ENCODE measurements at places on chromosomes 1 and 21.

- no peak for DNase-seq
These were observed 592.5 kb downstream of the NPHP4 start for GRCh38 chr1:5399771-5400170.

GRCh38 chr21:43603233-43603626 is 56.1 kb downstream of the HSF2BP start:
- no peak for DNase-seq

- no peak for DNase-seq
These were observed 9.2 kb downstream of the SFT2D2 start for GRCh38 chr1:168234846-168235547.

DNA sequence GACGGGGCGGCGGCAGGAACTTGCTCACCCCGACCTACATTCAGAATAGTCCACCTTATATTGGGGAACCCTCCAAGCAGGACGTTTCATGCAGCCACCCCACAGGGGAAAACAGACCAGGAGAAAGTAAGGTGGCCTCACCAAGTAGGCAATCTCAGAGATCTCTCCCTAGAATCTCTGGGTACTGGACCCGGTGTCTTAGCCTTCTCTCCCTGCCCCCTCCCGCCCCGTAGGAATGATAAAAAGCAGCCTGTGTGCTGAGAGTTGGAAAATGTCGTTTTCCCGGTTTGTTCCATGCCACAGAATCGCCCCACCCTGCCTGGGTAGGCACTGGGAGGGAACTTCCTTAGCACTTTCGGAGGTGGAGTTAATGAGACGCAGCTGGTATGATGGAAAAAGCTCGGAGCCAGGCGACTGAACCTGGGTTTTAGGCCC is 789 bp upstream of the PTPN14 start:
- no peak for DNase-seq

- no peak for DNase-seq
These were observed 315.0 kb upstream of the CAMK1G start for GRCh38 chr1:209268479-209268878.

DNA sequence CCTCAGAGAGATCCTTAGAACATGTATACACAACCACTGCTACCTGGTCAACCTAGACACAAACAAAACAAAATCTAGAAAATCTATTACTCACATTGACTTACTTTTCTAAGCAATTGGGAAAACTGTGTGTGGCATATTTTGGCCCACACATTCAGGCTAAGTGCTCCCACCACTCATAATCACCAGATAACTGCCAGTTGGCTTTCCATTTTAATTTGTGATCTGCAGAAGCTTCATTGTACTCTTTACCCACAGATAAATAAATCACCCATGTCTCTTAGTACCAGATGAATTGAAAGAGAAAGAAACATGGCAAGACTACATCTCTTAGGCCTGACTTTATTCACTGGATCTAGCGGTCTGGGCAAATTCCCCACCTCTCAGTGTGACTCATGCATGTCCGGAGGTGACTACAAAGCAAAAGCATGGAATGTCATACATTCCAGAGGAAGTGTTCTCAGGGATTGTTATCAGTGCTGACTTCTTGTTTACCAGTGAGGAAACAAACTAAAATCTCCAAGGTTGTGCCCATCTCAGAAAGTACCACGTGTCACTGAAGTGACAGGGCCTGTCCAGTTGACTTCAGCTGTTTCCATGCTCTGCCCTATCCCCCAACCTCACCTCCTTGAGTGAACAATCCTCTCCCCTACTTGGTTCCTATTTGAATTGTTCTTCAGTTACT is 52.4 kb upstream of the BCL10 start:
- DNase-seq: peak; percentile 95

DNA sequence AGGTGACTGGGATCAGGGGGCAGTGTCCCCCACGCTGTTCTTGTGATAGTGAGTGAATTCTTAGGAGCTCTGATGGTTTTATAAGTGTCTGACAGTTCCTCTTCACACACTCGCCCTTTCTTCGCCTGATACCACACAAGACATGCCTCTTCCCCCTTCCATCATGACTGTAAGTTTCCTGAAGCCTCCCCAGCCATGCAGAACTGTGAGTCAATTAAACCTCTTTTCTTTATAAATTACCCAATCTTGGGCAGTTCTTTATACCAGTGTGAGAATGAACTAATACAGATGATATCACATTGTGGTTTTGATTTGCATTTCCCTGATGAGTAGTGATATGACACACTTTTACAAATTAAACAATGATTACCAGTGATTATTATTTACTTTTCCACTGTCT is 229.9 kb downstream of the AKT3 start:
- DNase-seq: no peak

- DNase-seq: peak; percentile 12
These were observed 6.2 kb downstream of the DUSP23 start for GRCh38 chr1:159786966-159787365.

- no peak for DNase-seq
These were observed 11.6 kb downstream of the SCNN1D start for GRCh38 chr1:1291548-1292441.

DNA sequence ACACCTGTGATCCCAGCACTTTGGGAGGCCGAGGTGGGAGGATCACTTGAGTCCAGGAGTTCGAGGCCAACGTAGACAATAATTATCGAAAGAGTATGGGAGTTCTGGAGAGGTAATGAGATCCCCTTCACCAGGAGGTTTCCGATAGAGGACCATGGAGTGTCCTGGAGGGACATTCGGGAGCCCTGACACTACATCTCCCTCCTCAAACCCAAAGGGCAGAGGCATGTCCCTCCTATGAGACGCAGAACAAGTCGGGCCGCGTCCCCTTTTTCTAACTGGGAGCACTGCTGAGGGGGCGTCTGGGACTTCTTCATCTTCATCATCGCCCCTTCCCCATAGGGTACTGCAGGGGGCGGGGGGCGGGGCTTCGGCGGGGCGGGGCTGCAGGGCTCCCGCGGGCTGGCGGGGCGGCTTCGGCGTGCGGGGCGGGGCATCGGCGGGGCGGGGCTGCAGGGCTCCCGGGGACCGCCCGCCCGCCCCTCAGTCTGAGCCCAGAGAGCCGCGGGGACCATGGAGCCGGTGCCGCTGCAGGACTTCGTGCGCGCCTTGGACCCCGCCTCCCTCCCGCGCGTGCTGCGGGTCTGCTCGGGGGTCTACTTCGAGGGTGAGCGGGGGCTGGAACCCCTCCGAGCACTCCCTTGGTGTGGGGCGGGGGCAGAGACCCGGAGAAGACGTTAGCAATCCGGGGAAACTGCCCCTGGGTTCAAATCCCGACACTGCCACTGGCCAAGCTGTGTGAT is at the start of gene THEMIS2:
THEMIS2 (plus strand) TSS at position 486 of the 743 bp plus-strand sequence; CDS start at position 514, 28 bp downstream.
- no peak for DNase-seq

DNA sequence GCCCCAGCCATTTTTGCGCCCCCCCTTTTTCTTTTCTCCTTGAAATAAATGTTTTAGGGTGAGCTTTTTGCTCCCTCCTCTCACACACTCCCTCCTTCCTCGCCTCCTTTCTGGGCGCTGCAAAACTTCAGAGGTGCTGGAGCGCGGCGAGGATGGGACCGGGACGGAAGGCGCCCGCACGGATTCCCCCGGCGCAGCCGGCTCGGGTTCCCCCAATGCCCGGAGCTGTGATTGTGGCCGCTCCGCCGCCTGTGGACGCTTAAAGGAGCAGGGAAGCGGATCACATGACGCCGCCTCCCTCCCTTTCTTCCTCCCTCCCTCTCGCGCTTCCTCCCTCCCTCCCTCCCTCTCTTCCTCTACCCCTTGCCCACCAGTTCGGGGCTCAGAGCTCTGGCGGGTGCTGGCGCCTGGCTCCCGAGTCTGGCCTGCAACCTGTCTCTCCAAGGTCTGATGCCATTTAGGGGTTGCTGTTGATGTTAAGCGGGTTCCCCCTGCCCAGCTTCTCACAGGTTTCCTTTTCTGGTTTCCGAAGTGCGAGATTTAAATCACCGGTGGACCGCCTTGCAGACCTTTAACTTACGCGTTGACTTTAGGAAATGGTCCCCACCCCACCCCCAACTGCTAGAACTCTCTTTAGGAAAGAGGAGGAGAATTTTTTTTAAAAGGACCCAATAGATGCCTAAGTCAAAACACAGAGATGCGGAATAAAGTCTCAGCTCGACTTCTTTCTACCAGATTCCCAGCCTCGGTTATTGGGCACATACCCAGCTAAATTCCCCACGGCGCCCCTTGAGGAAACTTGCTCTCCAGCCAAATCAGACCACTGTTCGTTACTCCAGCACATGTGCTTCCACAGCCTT is at the start of gene WLS:
WLS (minus strand) TSS at position 235 of the 860 bp plus-strand sequence; CDS start at position 11, 224 bp downstream.
- no peak for DNase-seq

All from AG04449 (cell line).